ENCODE measurements at places on chromosomes 12 and 14. TPM values are rescaled to one million over a fixed set of nuclear protein-coding genes. Genes with fewer than 3 reads are reported as not detected.

The TRMT5 gene
- 8.0 TPM for total RNA-seq

The IFNG-AS1 gene
- total RNA-seq: not detected

The SLC6A15 gene
- not detected for total RNA-seq

The OTX2 gene
- not detected for total RNA-seq

The VTI1B gene
- 70.6 TPM for total RNA-seq

The KRT73 gene
- 0.45 TPM for total RNA-seq

The CIDEB gene
- total RNA-seq: 48.2 TPM

The KRT6C gene
- not detected for total RNA-seq

The KLHDC1 gene
- total RNA-seq: 0.95 TPM

The APOF gene
- not detected for total RNA-seq

The TMEM63C gene
- 0.73 TPM for total RNA-seq

The MRPL42 gene
- 55.8 TPM for total RNA-seq

The TTC6 gene
- not detected for total RNA-seq

The CNTN1 gene
- not detected for total RNA-seq

The EIF2S3B gene
- 2.3 TPM for total RNA-seq
